Stimulated activated CD8-positive, alpha-beta memory T cell treated with anti-CD3 and anti-CD28 coated beads, Interleukin-15, amount 100 ng/mL, for 24 hours (primary cell): ENCODE measurements at places on chromosomes 2 and 18.

DNA sequence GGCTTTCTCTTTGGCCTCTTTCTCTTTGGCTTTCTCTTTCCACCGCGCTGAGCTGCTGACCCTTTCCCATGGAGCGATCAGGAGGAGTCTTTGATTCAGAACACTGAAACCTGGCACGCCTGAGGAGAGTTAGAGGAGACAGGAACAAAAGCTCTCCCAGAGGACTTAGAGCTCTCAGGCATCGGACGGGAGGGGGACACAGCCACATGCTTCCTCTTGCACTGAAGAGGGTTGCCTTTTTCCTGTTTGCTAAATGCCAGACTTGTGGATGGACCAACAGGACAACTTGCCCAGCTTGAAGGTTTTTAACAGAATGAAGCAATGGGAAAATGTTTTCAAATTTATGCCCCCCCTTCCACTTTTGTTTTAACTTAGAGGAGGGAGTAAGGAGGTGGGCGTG, 3.6 kb upstream of the PTPN18 start:
- no peak for DNase-seq

GRCh38 chr2:62391696-62392095, 114.3 kb downstream of the TMEM17 start:
- DNase-seq = no peak

DNA sequence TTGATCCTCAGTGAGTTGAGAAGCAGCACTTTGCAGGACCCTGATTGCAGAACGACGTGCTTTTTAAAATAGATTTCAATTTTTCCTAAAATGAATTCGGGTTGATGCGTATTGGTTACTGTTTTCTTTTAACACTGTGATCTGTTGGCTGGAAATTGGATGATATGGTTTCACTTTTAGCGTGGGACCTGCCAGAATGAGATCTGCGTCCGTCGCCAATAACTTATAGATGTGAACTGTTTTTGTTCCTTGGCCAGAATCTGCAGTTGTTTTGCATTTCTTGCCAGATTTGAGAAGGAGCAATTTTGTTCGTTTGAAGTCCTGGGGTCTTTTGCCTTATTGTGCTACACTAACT, 703 bp downstream of the UGGT1 start:
- no peak for DNase-seq

DNA sequence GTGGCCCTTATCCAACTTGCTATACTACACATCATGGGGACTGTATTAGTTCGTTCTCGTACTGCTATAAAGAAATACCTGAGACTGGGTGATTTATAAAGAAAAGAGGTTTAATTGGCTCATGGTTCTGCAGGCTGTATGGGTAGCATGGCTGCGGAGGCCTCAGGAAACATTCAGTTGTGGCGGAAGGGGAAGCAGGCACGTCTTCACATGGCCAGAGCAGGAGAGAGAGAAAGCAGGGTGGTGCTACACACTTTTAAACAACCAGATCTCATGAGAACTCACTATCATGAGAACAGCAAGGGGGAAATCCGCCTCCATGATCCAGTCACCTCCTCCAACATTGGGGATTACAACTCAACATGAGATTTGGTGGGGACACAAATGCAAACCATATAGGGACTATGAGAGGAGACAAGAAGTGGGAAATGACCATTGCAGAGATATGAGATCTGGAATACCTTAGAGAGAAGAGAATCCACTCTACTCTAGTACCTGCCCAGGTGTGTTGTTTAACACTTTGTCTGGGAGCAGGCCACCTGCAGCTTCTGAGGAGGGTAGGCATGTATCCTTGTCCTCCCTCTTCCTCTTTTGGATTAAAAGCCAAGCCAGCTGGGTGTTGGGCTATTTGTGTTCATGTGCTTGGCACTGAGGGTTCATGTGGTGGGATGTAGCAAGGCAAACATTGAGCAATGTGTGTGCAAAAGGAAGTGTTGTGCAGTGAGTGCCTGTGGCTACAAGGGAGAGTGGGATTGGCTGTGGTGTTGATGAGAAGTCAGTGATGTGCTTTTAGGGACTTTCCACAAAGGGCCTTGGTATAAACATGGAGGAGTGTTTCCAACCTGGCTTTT, 22.8 kb downstream of the TTLL4 start:
- no peak for DNase-seq

DNA sequence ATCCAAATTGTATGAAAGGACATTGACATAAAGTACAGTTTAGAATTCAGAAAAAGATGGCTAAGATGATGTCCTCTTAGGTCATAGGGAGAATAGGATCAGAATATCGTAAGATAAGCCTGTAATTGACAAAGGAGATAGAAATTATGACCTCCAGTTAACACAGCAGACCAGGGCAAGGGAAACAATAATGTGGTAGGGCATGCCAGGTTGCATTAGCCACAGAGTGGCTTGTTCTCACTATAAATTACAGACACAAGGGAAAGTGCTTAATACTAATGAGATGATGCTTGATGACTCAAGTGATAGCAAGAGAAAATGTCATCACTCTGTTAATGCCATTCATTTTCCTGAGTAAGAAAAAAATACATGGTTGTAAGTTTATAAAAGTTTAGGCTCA, 48.9 kb upstream of the LRP1B start:
- DNase-seq = no peak

GRCh38 chr2:124988111-124988510, 963.0 kb downstream of the CNTNAP5 start:
- no peak for DNase-seq

- DNase-seq = no peak
Observed at GRCh38 chr2:218865999-218866398, 6.4 kb downstream of the WNT6 start.

GRCh38 chr2:46615986-46616485, 136.7 kb downstream of the TMEM247 start:
- DNase-seq = no peak

DNA sequence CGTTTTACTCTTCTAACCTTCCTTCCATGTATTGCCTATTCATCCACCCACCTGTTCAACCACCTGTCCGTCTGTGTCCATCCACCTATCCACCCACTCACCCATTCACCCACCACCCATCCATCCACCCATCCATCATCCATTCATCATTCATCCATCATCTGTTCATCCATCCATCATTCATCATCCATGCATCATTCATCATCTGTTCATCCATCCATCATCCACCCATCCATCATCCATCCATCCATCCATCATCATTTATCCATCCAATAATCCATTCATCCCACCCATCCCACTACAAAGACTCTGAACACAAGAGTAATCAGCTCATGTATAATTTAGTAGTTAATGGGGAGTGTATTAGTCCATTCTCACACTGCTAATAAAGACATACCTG, 78.0 kb downstream of the ACOXL start:
- no peak for DNase-seq

DNA sequence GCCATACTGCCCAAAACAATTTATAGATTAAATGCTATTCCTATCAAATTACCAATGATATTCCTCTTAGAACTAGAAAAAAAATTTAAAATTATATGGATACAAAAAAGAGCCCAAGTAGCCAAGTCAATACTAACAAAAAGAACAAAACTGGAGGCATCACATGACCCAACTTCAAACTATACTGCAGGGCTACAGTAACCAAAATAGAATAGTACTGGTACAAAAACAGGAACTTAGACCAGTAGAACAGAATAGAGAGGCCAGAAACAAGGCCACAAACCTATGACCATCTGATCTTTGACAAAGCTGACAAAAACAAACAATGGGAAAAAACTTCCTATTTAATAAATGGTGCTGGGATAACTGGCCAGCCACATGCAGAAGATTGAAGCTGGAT, 86.1 kb upstream of the KYNU start:
- no peak for DNase-seq

DNA sequence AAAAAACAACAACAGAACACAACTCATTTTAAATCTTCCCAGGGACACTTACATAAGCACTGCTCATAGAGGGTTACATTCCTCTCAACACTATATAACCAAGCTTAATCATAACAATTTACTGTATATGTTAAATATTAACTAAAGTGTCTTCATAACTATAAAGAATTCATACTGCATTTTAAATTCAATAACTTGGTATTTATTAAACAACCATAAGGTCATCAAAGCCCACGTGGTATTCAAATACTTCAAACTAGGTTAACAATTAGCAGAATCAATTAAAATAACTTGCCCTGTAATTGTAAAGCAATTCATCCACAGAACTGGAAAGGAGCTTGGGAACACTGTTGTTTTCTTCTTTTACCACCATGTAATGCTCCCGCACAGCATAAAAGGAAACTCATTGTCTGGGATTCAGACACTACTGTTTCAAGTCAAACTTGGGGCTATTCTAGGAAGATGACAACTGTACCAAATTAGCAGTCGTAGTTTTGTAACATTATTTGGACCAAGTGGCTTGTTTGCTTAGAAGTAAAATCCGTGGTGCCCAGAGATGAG, 10.4 kb downstream of the GAREM1 start:
- no peak for DNase-seq

GRCh38 chr2:10817413-10817812, 4.8 kb upstream of the PDIA6 start:
- DNase-seq = no peak

DNA sequence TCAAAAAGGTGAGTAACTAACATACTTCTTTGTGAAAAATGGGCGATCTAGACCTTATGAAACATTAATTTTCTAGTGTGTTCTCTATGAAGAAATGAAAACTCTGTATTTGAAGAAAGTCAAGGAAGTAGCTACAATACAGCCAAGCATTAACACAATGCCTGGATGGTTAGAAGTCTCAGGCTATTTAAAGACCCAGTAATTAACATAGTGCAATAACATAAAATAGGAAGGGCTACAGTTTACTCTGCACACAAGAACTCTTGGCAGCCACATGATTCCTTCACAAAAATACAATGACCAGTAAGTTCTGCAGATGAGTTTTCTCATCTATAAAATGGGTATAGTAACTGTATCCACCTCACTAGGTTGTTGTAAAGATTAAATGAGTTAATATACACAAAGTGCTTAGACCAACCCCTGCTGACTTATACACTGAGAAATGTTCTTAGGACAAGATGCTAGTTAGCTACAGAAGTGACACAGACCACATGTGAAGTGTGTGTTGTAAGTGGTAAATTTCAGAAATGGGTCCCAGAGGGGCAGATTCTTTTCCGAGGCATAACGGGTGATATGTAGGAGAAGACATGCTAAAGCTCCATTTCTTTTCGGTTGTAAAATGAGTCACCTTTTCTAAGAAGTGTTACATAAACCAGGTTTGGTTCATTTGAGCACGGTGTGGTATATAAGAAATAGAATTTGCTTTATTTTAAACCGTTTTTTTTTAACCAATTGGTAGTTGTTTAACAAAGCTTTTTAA, 61.8 kb downstream of the CXCR4 start:
- no peak for DNase-seq

DNA sequence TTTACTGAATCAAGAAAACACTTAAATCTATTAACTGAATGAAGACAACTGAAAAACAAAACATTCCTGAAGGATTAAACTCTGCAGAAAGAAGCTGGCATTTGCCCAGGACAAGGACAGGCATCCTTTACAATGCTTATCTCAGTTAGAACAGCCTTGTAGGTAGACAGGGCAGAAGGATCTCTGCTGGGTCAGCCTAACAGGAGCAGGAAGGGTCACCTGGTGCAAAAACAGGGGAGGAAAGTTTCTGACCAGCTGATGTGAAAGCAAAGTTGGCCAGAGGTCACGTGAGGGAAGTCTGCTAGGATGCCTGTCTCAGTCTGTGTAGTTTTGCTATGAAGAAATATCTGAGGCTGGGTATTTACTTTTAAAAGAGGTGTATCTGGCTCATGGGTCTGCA, 348.6 kb downstream of the ANAPC1 start:
- DNase-seq = no peak

- no peak for DNase-seq
Observed at GRCh38 chr2:69742322-69742952, 503 bp downstream of the ANXA4 start.

DNA sequence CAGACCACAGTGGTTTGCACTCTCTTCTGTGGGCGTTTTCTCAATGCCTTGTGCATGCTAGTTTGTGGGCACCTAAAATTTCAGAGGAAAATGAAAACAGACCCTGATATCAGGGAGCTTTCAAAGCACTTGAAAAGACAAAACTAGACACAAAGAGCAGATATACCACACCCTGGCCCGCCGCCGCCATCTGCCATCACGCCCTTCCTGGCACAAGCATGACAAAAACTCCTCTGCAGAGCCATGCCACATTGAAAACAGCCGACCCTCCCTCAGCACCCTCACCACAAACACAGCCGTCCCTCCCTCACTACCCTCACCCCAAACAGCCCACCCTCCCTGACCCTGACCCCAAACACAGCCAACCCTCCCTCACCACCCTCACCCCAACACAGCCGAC, 84.8 kb upstream of the RAB6C start:
- DNase-seq = no peak

DNA sequence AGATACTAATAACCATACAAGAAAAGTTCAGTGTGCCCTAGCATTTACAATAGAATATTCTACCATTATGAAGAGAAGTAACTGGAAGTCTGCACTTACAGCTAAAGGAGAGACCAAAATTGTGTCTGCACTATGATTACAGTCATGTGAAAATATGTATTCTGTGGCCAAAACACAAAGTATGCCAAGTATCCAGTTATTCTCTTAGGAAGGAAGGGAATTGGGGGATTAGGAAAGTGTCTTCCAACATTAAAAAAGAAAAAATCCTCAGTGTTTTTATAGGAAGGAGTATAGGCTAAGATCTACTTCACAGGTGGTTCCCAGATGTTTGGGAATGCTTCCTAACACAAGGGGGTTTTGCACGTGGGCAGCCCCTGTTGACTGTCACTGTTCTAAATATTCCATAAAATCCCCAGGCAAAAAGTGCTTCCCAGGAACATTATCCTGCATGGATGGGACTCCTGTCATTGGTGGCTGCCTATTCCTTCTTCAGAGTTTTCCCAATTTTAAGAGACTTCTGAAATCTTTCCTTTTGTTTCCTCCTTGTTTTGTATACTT, 180.2 kb upstream of the KLHL29 start:
- DNase-seq = no peak

GRCh38 chr2:51291762-51292551, 260.0 kb upstream of the NRXN1 start:
- no peak for DNase-seq

GRCh38 chr2:241852981-241853631, 5.6 kb downstream of the PDCD1 start:
- no peak for DNase-seq

- DNase-seq = no peak
Observed at GRCh38 chr2:226550801-226551200, 248.8 kb downstream of the IRS1 start.

- DNase-seq = no peak
Observed at GRCh38 chr2:54954705-54955357, 95.4 kb downstream of the RTN4 start.

- DNase-seq = peak; percentile 65
Observed at GRCh38 chr2:200713003-200713703, 98.6 kb upstream of the BZW1 start.

GRCh38 chr2:26387189-26387588, 14.5 kb upstream of the DRC1 start:
- no peak for DNase-seq

- no peak for DNase-seq
Observed at GRCh38 chr2:188678882-188679281, 295.3 kb upstream of the COL3A1 start.

DNA sequence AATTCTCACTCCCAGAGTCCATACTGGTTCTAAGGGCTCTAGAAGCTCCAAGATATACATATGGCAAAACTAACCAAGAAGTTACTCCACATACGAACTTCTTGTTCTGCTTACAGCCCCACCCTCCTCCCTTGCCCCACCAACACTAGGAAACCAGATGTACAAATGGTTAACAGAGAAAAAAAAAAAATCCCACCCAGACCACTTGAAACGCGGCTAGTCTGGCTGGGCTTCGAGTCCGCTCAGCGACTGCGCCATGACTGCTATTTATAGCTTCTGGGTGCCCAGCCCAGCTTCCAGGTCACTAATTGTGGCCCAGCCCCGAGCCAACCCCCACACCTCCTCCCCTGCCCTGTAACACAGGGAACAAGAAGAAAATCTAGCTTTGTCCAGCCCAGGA, 47.0 kb upstream of the IHH start:
- DNase-seq = no peak
